ENCODE measurements at places on chromosomes 7 and 10.

DNA sequence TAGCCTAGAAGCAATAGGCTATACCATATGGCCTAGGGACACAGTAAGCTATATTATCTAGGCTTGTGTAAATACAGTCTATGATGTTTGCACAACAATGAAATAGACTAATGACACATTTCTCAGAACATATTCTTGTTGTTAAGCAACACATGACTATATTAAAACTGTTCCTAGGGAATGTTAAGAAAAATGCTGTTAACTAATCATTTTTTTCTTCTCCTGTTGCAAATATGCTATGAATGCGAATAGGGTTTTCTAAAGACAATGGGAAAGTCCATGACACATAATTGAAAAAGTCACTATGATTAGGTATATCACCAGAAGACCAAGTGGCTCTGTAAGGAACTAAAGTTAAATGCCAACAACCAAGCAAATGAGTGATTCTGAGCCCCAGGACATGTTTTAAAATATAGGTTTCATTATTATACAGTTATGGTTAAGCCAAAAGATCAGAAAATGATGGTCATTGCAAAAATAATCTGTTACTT is 454.0 kb upstream of the SORCS1 start:
- no peak for DNase-seq

DNA sequence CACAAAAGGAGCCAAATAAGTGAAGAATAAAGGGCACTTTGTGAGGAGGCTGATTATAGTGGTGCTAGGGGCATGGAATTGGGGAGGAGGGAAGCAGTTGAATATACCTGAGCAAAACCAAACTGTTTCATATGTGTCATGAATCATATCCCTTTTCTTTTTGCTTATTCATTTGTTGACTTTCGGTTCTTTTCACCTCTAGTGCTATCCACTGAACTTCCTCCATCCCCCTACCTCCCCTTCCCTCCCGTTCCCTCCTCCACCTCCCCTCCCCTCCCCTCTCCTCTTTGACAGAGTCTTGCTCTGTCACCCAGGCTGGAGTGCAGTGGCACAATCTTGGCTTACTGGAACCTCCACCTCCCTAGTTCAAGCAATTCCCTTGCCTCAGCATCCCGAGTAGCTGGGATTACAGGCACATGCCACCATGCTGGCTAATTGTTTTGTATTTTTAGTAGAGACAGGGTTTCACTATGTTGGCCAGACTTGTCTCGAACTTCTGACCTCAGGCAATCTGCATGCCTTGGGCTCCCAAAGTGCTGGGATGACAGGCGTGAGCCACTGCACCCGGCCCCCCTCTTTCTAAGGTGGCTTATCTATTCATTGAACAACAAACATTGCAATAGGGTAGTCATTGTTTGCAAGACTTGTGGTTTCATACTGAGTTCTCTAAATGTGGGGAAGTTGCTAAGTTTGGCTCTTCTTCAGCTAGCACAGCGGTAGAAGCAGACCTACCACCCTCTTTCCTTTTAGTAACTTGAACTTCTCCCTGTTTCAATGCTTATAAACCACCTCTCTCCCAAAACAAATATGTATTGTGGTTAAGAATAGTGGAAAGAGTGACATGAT is 150.4 kb upstream of the PRPS1L1 start:
- no peak for DNase-seq

- DNase-seq = no peak
Observed at GRCh38 chr10:88913788-88914187, 33.7 kb downstream of the STAMBPL1 start.

DNA sequence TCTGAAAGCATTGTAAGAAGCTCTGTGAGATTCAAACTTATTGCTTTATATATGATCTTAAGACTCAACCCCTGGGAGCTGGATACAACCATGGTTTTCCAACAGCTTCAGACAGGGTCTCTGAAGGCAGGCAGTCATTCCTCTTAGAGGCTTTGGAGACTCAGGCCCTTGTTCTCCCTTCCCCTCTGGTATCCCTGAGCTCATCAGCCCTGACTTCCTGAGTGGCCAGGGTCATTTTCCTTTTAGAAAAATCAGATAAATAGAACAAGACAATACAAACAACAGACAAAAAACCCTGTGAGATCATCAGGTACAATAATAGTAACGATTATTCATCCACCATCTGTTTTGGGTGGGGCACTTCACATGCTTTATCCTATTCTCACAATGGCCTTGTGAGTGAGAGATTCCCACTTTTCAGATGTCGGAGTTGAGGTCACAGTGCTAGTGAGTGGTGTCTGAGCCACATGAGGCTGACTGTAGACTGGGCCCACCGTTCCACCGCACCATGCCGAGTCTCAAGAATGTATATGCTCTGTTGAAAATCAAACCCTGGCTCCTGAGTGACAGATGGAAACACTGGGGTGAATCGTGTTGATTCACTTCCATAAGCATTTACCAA is 144.2 kb downstream of the CXCL12 start:
- DNase-seq = no peak

- DNase-seq = peak; percentile 86
Observed at GRCh38 chr10:100433253-100434240, 29.3 kb upstream of the WNT8B start.

GRCh38 chr10:68560943-68561864 is 1.1 kb downstream of the TET1 start:
- DNase-seq = no peak

DNA sequence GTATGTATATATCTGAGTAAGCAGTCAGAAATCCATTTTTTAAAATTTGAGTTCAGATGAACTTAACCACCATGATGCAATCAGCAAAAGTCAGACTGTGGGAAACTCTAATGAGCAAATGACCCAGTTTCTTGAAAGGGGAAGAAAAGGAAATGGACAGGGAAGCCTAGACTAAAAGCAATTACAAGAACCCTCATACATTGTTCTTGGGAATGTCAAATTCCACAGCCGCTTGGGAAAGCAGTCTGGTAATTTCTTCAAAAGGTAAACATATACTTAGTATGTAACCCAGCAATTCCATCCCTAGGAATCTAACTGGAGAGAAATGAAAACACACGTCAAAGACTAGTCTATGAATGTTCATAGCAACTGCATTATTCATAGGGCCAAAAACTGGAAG is 16.4 kb upstream of the FOXK1 start:
- DNase-seq = no peak

DNA sequence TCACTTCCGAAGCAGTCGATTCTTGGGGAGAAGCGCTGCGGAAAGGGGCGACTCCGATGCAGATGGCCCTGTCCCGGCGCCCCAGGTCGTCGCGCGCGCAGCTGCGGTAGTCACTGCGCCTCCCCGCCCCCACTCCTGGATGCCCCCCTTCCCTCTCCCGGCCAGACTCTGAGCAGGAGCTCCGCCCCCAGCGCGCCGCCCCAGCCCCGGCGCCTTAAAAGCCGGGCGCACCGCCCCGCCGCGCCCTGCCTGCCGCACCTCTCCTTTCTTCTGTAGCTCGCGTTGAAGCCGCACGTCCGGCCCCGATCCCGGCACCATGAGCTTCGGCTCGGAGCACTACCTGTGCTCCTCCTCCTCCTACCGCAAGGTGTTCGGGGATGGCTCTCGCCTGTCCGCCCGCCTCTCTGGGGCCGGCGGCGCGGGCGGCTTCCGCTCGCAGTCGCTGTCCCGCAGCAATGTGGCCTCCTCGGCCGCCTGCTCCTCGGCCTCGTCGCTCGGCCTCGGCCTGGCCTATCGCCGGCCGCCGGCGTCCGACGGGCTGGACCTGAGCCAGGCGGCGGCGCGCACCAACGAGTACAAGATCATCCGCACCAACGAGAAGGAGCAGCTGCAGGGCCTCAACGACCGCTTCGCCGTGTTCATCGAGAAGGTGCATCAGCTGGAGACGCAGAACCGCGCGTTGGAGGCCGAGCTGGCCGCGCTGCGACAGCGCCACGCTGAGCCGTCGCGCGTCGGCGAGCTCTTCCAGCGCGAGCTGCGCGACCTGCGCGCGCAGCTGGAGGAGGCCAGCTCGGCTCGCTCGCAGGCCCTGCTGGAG is at the start of gene INA:
TSS of gene INA (plus strand) at position 243 of the 817 bp plus-strand sequence. CDS start at position 317, 74 bp downstream.
- DNase-seq = peak; percentile 65

DNA sequence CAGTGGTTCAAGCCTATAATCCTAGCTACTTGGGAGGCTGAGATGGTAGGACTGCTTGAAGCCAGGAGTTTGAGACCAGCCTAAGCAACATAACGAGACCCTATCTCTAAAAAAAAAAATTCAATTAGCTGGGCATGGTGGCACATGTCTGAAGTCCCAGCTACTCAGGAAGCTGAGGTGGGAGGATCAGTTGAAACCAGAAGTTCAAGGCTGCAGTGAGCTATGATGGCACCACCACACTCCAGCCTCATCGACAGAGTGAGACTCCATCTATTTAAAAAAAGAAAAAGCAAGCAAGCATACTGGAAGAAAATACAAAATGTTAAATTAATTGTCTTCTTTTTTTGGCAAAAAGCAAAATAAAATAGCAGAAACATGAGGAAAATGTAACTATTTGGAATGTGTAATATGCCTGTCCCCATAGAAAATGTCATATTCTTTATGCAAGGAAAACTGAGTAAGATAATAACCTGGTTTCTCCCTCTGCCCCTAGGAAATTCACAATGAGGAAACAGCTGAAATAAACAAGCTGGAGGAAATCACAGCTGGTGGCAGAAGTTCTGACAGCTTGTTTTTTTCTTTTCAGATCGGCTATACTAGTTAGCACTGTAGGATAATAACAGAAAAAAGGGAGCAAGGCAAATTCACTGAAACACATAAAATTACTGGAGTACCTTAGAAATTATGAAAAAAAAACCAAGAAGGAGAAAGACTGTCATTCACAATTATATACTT is 48.5 kb downstream of the HERPUD2 start:
- peak; percentile 38 for DNase-seq

- DNase-seq = no peak
Observed at GRCh38 chr7:17236603-17237002, 61.8 kb upstream of the AHR start.

DNA sequence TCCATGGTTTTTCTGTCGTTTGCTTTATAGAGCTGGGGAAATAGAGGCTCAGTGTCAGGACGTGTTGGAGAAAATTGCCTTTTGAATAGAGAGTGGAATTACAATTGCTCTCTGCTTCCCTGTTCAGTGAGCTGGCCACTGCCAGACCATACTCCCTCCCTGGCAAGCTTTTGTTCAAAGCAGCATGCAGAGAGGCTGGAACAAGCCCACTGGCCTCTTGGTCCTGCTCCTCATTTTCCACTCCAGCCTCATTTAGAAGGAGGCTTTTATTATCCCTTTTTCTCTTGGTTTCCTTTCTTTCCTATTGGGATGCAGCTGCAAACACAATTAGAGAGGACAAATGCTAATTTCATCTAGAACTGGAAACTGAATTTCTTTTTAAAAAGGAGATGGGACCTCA is 302.2 kb upstream of the PODXL start:
- no peak for DNase-seq

- DNase-seq = no peak
Observed at GRCh38 chr10:98959379-98959778, 276.3 kb downstream of the HPSE2 start.

- DNase-seq = no peak
Observed at GRCh38 chr7:156360835-156361234, 279.7 kb upstream of the RNF32 start.

- no peak for DNase-seq
Observed at GRCh38 chr10:34710391-34710751, 104.7 kb downstream of the PARD3 start.

- DNase-seq = no peak
Observed at GRCh38 chr7:71009636-71010035, 122.3 kb upstream of the GALNT17 start.

GRCh38 chr7:92872701-92873100 is 36.3 kb upstream of the CDK6 start:
- no peak for DNase-seq

GRCh38 chr7:22452960-22453558 is 46.9 kb downstream of the STEAP1B start:
- DNase-seq = no peak

DNA sequence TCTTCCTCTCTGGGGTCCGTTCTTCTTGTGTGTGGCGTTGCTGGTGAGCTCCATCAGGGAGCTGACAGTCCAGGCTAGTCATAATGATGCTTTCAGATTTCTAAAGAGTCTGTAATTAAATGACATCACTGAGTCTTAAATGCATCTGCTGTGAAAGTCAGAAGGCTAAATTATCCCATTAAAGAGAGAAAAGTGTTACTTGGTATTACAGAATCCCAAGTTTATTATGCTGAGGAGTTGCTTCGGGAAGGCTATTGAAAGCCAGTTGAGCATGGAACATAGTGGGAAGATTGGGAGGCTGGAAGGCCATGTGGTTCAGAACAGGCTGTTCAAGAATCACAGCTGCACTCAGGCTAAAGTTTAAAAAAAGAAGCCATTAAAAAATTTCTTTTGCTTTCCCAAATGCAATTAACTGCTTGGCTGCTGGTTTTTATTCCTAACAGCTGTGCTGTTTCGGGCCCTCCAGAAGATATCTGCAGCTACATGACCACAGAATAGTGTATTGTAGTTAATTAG is 342.6 kb upstream of the LRGUK start:
- DNase-seq = no peak

- DNase-seq = no peak
Observed at GRCh38 chr10:124978376-124978725, 36.4 kb downstream of the ZRANB1 start.

DNA sequence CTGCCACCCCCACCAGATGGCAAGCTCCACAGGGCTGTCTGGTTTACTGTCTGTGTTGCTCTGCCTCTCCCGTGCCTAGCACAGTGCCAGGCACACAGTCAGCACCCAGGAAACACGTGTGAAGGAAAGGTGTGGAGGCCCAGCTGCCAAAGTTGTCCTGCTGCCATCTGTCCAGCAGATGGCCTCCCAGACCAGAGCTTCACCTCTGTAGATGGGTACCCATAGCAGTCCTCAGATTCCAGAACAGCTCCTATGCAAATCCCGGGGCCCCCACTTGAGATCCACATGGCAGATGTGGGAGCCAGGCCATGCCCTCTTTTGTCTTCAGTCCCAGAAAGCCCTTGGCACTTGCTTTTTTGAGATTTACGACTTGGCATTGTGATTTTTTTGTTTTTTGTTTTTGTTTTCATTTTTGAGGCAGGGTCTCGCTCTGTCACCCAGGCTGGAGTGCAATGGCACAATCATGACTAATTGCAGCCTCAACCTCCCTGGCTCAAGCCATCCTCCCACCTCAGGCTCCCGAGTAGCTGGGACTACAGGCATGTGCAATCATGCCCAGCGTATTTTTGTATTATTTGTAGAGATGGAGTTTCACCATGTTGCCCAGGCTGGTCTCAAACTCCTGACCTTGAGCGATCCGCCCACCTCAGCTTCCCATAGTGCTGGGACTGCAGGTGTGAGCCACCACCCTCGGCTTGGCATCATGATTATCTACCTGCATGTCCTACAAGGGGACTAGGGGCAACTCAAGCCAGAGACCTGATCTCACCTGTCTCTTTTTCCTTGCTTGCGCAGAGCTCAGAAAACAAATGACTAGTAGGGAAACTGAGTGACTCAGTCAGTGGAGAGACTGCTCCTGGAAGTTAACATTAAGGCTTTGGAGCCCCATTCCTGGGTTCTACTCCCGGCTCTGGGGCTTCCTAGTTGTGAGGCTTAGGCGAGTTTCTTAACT is 16.9 kb upstream of the PALD1 start:
- DNase-seq = peak; percentile 44

- DNase-seq = no peak
Observed at GRCh38 chr10:97549587-97550322, 22.8 kb upstream of the ANKRD2 start.

Measured in pancreas (tissue), 10 donors.